SK-N-SH treated with all-trans-retinoic acid at 6 μM for 48 hours (cell line): ENCODE measurements at places on chromosomes 11 and 22.

GRCh38 chr22:38187413-38188212, 6.0 kb upstream of the PLA2G6 start:
- ATAC-seq, result no peak

- ATAC-seq, result no peak
Measured at GRCh38 chr11:120666121-120666639, 154.6 kb downstream of the GRIK4 start.

DNA sequence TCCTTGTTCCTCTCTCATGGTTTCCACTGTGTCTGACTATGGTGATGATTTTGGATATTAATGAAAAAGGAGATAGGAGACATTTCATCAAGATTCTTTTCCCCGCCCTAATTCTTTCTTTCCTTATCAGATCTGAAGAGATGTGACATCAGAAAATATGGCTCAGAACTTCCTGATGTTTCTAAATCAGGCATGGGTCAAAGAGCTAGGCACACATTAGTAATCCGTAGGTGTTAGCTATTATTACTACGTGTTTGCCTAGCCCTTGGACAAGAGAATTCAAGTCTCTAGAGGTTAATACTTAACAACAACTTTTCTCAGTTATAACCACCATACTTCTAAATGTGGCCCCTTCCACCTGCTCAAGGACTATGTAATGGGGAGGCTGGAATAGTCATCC, 5.8 kb downstream of the JOSD1 start:
- no peak for ATAC-seq

DNA sequence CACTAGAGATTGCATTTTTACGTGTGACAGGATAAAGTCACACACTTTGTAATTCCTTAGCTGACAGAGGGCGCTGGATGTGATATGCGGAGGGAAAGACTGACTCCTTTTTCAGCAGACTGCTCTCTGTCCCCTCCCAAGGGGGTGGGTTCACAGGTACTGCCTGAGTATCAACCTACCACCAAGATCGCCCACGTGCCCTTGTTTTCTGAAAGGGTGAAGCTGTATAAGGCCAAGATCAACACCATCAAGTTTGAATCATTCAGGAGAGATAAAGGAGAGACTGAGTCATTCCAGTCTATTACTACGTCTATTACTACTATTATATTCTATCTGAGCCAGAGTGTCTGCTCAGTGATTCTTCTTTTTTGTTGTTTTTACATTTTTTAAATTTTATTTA, 30.7 kb downstream of the BUD13 start:
- no peak; the same call in 2 of the 3 replicates for ATAC-seq

DNA sequence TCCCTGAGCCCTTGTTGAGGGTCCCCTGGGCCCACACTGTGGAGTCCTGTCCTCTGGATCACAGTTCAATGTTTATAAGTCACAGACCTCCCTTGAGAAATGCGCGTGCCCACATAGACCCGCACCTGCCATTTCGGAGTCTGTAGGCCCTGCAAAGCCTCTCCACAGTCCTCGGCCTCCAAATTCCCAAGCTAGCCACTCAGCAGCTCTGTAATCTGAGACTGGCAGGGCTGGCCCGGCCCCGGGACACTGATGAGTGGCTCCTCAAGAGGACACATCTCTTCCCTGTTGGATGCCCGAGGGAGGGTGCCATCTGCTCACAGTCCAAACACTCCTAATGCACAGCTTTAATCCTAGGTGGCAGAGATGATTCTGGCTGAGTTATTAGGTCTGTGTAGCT, 39.1 kb downstream of the B3GAT1 start:
- no peak for ATAC-seq
